ENCODE measurements at places on chromosomes 4 and X.

DNA sequence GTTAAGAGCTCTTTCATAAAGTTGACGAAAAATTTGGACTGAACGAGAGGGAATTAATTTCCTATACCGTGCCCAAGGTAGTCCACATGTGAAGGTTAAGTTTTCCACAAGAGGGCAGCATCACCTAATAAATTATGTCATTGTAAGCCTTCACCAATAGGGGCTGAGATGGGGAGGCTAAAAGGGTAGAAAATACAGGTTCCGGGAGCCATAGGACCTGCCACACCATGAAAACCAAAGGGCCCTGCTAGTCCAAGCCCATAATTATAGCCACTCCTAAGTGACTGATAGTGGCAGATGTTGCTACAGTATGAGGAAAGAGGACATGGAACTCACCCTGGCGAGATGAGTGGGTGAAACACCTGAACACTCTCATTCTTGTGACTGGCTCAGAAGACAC is 122.2 kb downstream of the SHROOM4 start:
- peak; percentile 23 for DNase-seq

- DNase-seq = no peak
These were observed 148.8 kb downstream of the GATB start for GRCh38 chr4:151611960-151612359.

DNA sequence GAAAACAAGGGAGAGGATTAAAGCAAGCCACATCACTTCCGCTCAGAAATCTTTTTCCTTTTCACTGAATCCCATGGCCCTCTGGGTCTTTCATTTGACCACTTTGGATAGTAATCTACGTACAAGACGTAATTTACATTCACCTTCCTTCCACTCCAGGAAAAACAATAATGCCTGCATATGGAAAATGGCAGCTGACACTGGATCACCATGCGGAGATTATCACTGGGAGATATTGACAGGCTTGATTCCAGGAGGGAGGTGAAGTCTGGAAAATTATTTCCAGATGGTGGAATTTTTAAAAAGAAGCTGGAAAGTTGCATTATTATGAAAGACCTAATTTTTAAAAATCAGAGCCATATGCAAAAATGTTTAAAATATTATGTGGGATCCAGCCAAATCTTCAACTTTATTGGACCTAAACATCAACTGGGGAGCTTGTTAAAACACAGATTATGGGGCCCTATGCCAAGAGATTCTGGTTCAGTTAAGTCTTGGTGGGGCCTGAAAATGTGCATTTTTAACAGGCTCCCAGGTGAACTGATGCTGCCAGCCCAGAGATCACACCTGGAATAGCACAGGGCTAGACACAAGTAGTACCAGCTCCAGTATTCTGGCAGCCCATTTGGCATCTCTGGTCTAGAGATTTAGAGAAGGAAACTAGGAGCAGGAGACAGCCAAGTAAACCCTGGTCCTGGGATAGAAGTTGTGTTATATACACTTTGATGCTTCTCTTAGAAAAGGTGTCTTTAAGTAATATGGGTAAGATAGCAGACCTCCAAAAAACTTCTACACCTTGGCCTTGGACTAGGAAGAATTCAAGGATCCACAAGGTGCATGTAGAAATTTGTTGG is 290.3 kb upstream of the LDB2 start:
- DNase-seq = no peak

GRCh38 chr4:94548571-94548970 is 96.8 kb downstream of the PDLIM5 start:
- no peak for DNase-seq

DNA sequence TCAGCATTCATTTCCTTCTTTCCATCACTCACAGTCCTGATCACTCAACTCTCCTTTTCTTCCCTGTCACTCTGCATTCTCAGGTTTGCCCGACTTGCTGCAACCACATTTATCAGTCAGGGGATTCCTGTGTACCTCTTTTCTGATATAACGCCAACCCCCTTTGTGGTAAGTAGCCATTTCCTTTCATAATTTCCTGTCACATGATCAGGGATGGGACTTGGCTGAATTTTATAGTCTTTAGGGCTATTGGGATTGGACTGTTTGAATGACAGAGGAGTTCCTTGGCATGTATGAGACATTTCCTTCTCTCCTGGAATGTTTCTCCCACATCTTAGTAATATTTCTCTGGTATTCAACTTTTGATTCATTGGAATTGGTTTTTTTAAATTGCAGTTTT is 11.0 kb downstream of the PGM2 start:
- DNase-seq = no peak

DNA sequence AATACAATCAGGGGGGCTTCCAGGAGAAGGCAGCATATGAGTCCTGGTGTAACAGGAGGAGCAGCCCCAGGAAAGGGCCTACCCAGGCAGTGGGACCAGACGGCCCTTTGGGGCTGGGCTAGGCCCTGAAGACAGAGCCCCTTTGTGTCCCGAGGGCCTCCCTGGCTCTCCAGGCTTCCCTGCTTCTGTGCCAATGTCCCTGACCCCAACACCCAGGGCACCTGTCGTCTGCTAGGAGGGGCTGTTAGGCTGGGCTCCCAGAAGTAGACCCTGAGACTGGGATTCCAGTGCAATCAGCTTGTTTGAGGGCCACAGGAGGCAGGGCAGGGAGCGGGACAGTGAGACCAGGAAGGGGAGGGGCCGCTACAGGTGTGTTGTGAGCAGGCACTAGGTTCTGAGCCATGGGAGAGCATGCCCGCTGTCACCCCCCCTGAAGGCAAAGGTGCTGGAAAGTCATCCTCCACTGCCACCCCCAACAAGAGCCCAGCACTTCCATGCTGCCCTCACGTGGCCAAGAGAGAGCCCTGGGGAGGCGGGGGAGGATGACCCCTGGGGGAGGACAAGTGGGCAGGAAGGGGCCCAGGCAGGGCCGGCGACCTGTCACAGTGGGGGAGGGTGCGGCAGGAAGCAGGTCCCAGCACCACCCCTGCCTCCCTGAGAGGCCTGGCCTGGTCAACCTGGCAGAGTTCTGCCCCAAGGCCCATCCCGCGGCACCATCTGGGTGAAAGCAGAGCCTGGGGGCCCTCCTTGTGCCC is 64.8 kb downstream of the ADRA2C start:
- DNase-seq = no peak

GRCh38 chrX:129939986-129940385 is 34.0 kb downstream of the UTP14A start:
- DNase-seq = no peak

- no peak for DNase-seq
These were observed 17.4 kb downstream of the FAM9C start for GRCh38 chrX:13026877-13027652.

DNA sequence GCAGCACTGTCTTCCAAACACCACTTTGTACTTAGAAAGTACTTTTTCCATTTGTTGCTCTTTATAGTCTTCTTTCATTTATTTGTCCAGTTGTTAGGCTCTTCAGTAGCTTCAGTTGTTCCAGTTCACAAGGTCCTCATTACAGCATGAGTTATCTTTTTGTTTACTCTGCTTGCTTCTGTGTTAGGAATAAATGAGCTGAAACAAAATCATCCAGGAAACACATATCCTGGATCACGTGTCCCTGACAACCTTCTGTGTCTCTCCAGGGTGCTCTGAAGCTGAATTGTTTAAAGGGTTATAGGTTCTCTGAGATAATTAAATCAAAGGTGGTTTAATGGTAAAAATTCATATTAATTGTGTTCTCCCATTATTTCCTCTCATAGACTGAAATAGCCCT is 19.9 kb upstream of the KLHL8 start:
- no peak for DNase-seq

- no peak for DNase-seq
These were observed 38.1 kb downstream of the CBLL2 start for GRCh38 chrX:22310779-22311178.

DNA sequence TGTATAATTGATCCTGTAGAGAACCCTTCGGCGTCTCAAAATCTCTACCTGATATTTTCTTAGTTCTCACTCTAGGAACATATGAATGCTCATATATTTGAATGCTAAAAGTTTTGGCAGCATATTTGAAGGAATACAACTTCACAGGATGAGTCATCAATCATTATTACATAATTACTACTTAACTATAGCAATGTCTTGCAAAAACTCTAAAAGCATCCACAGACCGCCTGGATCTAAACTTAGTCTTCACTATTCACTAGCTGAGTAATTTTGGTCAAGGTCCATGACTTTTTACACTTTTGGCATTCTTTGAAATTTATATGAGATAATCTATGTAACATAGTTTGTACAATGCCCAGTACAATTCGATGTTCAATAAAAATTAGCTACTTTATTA is 194.7 kb downstream of the DTHD1 start:
- no peak for DNase-seq

DNA sequence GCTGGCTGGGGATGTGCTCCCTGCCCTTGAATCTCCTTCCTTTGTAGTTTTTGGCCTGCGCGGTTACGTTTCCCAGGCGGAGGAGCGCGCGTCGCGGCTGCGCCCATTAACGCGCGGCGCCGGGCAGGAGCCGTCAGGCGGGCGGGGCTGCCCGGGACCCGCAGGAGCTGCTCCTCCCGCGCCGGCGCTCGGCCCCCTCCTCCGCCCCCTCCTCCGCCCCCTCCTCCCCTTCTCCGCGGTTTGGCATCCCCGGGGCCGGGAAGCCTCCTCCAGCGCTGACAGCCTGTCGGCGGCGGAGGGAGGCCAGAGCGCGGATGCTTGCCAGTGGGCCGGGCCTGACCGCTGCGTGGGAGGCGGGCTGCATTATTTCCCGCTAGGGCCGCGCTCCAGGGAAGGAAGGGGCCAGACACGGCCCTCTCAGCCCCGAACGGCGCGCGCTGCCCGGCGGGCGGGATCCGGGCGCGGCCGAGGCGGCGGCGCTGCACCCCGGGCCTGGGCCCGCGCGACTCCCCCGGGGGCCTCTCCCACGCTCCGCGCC is at the start of gene DCLK2:
Gene DCLK2 (plus strand): TSS at position 405 of the 538 bp plus-strand sequence. CDS start 583 bp downstream, outside the sequence.
- DNase-seq = peak; percentile 32

DNA sequence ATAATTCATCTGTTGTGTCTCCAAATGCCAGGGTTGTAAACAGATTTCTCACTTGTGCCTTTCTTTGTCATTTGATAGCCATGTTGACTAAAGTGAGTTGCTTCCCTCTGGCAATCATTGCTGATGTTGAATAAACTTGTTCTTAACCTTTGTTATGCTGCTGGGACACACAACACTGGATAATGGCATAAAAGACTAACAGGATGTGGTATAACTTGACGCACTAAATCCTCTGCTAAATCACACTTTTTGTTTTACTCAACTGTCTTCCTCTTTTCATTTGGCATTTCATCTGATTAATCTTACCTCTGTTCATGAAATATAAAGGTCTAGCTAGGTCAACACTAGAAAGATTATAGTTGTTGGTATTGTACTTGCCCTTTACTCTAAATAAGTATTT is 17.6 kb upstream of the CXCL5 start:
- no peak for DNase-seq

DNA sequence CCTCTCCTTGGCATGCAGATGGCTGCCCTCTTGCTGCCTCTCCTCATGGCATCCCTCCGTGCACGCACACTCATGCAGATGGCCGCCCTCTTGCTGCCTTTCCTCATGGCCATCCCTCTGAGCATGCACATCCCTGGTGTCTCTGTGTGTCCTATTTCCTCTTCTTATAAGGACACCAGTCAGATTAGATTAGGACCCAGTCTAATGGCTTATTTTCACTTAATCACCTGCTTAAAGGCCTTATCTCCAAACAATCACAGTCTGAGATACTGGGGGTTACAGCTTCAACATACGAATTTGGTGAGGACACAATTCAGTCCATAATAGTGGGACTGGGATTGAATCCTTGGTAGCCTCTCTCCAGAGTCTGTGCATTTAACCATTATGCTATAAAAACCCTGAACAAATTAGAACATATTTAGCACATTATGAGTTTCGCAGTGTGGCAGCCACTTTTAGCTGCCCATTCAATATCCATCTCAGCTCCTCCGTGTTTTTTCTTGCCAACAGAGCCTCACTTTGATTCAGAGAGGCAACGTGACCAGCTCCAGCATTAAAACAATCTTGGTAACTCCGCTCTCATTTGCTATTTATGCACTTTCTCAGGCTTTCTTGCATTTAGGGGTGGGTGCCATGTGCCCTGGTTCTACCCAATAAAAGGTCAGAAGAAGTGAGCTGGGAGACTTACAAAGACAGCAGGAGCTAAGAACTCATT is 26.2 kb upstream of the TMEM150C start:
- DNase-seq = no peak

DNA sequence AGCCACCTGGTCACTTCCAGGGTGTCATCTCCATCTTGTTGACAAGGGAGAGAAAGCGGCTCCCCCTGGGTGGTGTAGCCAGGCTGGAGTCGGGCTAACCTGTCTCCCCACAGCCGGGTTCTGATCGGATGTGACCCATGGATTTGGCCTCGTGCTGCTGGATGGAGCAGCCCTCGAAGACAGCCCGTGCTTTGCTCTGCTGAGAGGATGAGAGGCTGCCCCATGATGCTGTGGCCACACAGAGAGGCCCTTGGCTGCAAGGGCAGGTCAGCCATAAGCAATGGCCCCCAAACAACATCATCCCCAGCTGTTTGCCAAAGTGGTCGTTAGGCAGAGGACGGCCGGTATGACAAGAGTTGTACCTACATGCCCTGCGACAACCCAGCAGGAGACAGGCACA is 106.6 kb downstream of the HMX1 start:
- DNase-seq = no peak

GRCh38 chrX:119410027-119410819 is 11.1 kb downstream of the SLC25A43 start:
- no peak for DNase-seq

DNA sequence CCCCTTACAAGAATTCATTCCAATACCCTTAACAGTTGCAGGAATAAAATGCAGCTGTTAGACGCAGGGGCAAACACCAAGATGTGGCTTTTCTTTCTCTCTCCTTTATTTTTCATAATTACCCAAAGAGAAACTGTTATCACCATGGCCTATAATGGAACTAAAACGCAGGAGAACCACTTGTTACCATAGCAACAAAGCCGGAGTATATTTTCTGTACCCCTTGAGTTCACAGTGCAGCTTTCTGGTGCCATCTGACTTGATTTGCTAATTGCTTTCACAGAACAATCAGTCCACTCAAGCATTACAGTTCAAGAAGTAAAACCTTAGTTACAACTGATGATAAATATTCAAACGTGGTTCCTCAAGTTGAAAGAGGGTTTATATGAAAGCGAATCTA is 157.9 kb downstream of the AMELX start:
- no peak for DNase-seq

GRCh38 chr4:185554365-185555126 is 19.2 kb upstream of the PDLIM3 start:
- no peak for DNase-seq

DNA sequence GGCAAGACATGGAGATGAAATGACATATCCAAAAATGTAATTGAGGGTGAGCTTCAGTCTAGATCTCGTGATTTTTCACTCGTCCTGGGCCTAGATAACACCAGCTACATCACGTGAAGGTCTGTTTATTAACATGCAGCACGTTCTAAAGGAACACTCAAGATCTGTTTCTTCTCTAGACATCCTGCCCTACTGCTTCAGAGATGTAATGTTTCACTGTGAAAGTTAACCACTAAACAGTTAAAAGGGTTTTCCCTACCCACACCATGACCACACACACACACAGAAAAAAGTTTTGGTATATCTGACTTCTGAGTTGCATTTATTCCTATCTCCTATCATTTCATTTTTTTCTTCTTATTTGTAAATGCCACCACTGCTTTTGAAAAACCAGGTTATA is 52.3 kb upstream of the SMIM31 start:
- DNase-seq = no peak

- DNase-seq = no peak
These were observed 109.1 kb downstream of the PHEX start for GRCh38 chrX:22141047-22141730.

GRCh38 chr4:11847167-11847566 is 418.5 kb upstream of the HS3ST1 start:
- DNase-seq = no peak

GRCh38 chr4:40731792-40732245 is 17.9 kb upstream of the NSUN7 start:
- no peak for DNase-seq

- peak; percentile 10 for DNase-seq
These were observed 41.0 kb downstream of the MAP7D3 start for GRCh38 chrX:136210243-136210642.
